ENCODE measurements at places on chromosomes 12 and 14.

DNA sequence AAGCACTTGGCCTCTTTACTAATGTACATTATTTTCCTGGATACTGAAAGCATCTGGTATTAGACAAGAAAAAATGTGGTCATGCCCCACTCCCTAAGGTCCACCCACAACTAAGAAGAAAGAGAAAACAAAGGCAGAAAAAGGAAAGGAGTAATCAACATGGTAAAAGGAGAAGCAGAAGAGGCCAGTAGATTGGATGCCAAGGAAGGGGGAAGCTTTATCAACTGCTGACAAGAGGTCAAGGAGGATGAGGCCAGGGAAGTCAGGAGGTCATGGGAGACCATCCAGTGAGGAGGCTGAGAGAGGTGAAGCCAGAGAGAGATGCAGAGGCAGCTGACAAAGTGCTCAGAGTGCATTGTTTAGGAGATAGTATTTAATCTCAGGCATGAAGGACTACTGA, 383.5 kb downstream of the ZFP36L1 start:
- DNase-seq, result no peak

- DNase-seq, result no peak
Observed at GRCh38 chr14:90062822-90063539, 1.2 kb downstream of the KCNK13 start.

GRCh38 chr14:23101213-23101970, 3.4 kb downstream of the CIROP start:
- DNase-seq, result no peak

GRCh38 chr14:74519316-74520074, 25.9 kb downstream of the ISCA2 start:
- DNase-seq, result no peak

DNA sequence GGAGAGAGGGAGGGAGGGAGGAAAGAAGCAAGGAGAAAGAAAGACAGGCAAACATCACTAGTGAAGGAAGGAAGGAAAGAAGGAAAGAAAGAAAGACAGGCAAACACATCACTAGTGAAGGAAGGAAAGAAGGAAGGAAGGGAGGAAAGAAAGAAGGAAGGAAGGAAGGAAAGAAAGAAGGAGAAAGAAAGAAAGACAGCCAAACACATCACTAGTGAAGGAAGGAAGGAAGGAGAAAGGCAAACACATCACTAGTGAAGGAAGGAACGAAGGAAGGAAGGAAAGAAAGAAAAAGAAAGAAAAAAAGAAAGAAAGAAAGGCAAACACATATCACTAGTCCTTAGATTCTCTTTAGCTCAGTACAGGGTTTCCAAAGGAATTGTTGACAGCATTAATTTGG, 5.3 kb downstream of the FZD10 start:
- no peak for DNase-seq

- no peak for DNase-seq
Observed at GRCh38 chr12:87246726-87247125, 782.5 kb downstream of the C12orf50 start.

- no peak for DNase-seq
Observed at GRCh38 chr12:99453836-99454538, 193.6 kb upstream of the GARIN6 start.

- DNase-seq, result no peak
Observed at GRCh38 chr14:80781972-80782367, 159.6 kb downstream of the CEP128 start.

GRCh38 chr12:116654226-116654743, 83.6 kb downstream of the SPRING1 start:
- no peak for DNase-seq

GRCh38 chr12:42448841-42449240, 122.9 kb downstream of the PPHLN1 start:
- DNase-seq, result no peak

DNA sequence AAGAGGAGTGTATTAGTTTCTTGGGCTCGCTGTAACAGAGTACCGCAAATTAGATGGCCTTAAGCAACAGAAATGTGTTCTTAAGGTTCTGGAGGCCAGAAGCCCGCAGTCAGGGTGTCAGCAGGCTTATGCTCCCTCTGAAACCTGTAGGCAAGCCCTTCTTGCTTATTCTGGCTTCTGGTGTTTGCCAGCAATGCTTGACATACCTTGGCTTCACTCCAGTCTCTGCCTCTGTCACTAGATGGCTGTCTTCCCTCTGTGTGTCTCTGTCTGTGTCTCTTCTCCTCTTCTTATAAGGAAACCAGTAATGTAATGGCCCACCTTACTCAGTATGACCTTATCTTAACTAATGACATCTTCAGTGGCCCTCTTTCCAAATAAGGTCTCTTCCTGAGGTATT, 85.1 kb downstream of the DERA start:
- DNase-seq, result peak; percentile 38

DNA sequence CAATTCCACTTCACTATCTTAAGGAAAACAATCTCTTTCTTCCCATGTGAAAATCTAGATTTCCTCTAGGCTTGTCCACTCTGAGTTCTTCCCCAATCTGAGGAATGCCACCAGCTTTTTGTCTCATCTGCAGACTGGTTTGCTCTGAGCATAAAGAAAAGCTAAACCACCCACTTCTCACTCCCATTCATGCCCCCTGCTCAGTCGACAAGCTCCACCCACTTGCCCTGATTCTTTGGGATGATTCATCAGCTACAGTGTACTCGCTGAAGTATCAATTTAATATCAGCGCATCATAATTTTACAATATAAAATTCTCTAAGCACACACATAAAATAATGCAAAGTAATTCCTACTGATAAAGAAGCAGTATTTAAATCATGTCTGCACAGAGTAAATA, 209.1 kb downstream of the GRIN2B start:
- DNase-seq, result no peak

Data from transverse colon (tissue), 4 donors.